GF-D8 (cell line): ENCODE measurements at places on chromosomes 12 and 14.
A peak's percentile ranks its signal among the peaks of the same experiment; 100 is the strongest.

- no peak for DNase-seq
These were observed 37.7 kb upstream of the SLC24A4 start for GRCh38 chr14:92285311-92285710.

GRCh38 chr14:106877517-106877916, 1351.1 kb downstream of the TMEM121 start:
- peak; percentile 27 for DNase-seq

DNA sequence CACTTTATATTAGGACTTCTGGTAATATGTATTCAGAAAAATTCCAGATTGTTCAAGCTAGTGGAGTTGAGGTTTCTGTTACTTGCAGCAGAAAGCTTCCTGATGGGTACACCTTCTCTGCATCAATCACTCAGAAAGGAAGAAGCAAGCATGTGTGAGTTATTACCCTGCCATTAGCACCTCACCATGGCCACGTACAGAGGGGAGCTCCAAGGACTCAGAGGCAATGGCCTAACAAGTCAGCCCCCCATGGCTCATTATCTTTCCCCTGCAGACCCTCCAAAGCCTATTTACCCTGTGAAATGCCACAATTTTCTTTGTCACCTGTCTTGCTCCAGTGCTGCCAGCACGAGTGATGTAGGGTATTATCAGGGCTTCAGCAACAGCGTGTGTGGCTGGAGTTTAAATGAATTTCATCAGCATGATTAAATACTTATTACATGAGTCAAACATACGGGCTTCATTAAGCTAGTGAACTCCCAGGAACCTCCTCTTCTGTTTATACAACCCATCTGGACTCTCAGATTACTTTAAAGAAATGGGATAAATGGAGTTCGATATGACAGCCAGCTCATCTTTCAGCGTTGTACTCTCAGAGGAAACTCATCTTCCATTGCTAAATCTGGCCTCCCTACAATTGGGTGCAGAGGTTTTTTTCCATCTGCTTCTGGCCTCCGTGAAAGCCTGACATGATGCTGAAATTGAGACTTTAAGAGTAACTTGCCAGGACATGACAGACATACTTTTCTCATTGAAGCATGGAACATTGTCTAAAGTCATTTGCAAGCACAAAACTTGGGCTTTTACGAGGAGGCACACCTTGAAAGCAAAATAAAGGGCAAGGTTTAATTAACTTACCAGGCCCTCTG, 135.9 kb downstream of the TMEM30B start:
- no peak for DNase-seq

GRCh38 chr14:29937116-29937515, 9.5 kb upstream of the PRKD1 start:
- no peak for DNase-seq

DNA sequence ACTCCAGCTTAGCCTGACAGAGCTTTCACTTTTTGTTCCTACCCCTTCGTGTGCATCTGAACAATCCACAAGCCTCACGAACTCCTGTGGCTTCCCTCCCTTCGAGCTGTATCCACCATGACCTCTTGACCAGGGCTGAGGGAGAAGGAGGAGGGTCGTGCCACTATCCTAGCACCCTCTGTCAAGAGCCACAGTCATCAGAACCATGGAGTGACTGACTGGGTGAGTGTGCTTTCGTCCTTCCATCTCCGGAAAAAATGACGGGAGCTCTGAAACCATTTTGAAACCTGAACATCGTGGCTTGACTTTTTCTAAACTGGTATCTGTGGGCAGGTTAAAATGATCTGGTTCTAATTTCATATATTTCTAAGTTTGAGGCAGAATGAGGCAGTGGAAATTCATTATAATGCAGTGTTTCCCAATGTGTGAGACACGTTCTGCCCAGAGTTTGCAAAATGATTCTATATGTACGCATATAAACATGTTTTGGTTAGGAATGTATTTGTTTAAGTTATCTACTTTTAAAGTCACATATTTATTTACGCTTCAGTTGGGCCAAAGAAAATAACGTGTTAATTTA, 27.0 kb downstream of the IL26 start:
- no peak for DNase-seq

GRCh38 chr12:118884226-118884625, 97.1 kb upstream of the SRRM4 start:
- DNase-seq: no peak
